Urinary bladder (tissue), 4 donors: ENCODE measurements at places on chromosomes 7 and 10. TPM values are rescaled to one million over a fixed set of nuclear protein-coding genes. Genes with fewer than 3 reads are reported as not detected.

DNA sequence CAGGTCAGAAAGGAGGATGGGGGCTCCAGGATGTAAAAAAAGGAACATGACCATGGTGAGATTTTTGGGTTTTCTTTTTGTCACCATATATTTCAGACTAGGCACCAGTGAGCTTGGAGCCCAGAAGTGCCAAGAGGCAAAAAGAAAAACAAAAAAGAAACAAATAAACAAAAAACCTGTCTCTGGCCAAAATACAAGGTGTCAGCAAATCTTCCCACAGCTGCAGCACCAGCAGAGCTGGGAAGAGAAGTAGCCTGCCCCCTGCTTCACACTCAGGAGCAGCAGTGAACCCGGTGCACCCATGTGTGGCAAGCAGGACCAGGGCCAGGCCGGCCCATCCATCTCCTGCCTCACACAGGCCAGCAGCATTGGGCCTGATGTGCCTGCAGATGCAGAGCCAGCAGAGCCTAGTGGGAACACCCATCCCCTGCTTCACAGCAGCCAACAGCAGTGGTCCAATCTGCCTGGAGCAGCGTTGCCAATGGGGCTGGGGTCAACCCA lies 34.7 kb upstream of the C10orf71 start:
- DNase-seq: no peak

GHRHR gene
- not detected for polyA plus RNA-seq

DNA sequence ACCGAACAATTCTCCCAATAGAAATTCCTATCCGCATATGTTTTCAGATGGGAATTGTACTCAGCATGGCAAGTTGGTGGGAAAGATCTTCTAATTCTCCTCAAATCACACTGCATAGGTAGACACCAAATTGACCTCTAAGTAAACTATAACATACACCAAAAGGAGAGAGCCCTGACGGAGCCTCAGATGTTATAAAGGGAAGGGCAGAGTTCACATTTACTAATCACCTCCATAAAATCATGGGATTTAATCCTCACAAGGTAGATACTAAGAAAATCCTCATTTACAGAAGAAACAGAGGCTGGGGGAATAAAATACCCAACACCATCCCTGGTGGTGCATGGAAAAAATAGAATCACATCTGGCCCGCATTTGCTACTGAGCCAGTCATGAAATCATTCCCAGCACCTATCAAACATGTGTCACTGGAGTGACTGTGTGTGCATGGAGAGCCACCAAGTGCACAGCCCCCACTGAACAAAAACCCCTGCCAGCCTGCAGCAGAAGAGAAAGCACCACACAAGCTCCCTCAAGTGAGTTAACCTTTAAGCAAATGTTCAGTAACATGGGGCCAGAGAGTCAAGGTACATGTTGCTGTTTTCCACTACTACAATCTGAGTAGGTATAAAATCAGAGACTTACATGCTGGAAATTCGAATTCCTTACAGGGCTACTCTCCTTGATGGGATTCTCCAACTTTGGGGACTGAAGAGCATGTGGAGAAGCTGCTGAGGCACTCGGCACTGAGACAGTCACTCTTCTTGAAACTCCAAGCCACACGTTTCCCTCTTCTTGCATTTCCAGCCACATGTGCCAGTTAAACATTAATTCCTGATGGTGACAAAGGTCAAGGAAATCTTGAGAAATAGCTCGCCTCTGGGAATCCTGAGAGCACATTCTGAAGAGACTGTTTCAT lies at the start of gene DDC:
Gene DDC, minus strand, starts transcription at position 766 of the 919 bp plus-strand sequence. CDS start 21,320 bp downstream, outside the sequence.
- no peak for DNase-seq

- no peak for DNase-seq
Observed at GRCh38 chr7:51139796-51140195, 176.8 kb downstream of the COBL start.

GRCh38 chr10:14123139-14123538 lies 207.6 kb downstream of the FRMD4A start:
- DNase-seq: no peak

DNA sequence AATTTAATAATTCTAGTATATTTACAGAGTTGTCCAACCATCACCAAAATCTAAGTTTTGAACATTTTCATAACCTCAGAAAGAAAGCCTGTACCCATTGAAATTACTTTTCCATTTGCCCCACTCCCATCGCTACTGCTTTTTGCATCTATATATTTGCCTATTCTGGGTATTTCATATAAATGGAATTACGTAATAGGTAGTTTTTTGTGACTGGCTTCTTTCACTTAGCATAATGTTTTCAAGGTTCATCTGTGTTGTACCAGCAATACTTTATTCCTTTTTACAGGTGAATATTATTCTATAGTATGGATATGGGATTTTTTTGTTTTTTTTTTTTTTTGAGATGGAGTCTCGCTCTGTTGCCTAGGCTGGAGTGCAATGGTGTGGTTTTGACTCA lies 22.6 kb downstream of the KIF11 start:
- no peak for DNase-seq

GRCh38 chr7:129698516-129699418 lies 87.2 kb downstream of the NRF1 start:
- DNase-seq: no peak

DNA sequence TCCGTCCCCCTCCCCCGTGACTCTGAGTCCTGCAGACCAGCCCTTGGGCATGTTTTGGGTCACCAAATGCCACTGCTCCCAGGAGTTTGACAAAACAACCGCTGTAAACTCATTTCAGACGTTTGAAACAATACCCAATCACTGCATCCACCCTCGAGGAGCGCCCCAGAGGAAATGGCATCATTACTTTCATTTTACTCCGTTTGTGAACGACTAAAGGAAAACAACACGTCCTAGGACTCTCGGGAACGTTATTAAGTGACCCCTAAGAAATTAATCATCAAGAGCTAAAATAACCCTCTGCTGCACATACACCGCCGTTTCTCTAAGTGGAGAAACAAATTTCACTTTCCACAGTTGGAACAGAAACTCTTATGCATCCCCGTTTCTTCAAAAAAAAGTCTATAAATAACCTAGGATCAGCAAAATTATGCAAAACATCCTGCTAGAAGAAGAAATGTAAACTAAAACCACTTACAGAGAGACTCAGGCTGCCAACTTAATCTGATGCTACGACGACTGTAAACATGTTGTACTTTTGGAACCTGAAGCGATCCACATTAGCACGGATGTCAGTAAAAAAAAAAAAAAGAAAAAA lies 109.9 kb upstream of the EFCAB10 start:
- peak; percentile 25 for DNase-seq

RET gene
- 1.6 TPM for polyA plus RNA-seq
